ENCODE measurements at places on chromosomes 2 and 18. TPM values are rescaled to one million over a fixed set of nuclear protein-coding genes. Genes with fewer than 3 reads are reported as not detected.

- peak; percentile 9 for DNase-seq
Measured at GRCh38 chr2:232340171-232340935, 38.2 kb upstream of the ALPP start.

GRCh38 chr2:202127687-202128331 lies 54.8 kb downstream of the KIAA2012 start:
- no peak for DNase-seq

The PAIP2B gene
- 15.6 TPM for total RNA-seq

GRCh38 chr2:225779829-225780228 lies 380.3 kb downstream of the NYAP2 start:
- DNase-seq = no peak

DNA sequence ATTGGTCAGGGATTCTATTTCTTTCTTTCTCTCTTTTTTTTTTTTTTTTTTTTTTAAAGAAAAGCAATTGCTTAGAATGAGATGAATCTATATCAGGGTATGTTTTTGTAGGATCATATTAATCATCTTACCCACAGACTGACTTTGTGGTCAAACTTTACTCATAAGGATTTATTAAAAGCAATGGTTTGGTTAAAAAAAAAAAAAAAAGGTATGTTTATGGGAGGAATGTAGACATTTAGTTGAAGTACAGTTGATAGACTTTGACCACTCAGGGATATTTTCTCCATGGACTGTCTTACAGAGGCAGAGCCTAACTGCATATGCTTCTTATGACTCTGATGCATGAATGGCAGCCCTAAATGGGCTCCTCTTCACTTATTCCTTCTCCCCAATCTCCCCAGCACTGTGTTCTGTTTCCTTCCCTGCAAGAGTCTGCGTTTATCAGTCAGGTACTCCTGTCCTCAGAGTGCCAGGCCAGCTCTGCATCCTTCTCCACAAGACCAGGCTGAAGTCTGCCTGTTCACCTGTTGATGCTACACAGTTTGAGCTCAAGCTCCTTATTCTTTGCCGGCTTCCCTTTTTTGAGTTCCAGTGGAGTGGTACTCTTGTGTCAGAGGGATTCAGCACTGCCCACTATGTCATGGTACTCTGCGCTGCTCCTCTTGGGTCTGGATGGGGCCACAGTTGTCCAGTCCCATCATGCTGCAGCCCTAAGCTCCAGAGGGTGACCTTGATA lies 24.3 kb downstream of the CRIM1 start:
- DNase-seq = no peak

The TMEM163 gene
- 27.7 TPM for total RNA-seq

- DNase-seq = no peak
Measured at GRCh38 chr2:14123436-14124103, 508.9 kb upstream of the LRATD1 start.

The INHBB gene
- total RNA-seq = 0.34 TPM

DNA sequence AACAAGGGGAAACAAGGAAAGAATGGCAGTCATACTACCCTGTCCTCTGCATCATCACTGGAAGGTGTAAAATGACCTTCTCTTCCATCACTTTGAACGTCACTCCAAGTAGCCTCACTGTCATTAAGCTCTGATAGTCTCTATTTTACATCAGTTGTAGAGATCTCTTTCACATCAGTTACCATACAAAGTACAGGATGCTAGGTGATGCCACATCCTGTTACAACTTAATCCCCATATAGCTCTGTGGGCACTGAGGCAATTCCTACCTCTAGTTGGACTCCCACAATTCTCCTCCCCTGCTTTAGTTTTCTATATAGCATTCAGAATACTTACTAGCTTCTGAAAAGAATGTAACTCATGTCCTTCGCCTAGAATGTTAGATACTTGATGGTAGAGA lies 55.1 kb upstream of the TTC27 start:
- no peak for DNase-seq

GRCh38 chr18:26088487-26088886 lies 1.9 kb downstream of the SS18 start:
- DNase-seq = no peak

The TBR1 gene
- total RNA-seq = not detected

The UGT1A5 gene
- total RNA-seq = not detected

DNA sequence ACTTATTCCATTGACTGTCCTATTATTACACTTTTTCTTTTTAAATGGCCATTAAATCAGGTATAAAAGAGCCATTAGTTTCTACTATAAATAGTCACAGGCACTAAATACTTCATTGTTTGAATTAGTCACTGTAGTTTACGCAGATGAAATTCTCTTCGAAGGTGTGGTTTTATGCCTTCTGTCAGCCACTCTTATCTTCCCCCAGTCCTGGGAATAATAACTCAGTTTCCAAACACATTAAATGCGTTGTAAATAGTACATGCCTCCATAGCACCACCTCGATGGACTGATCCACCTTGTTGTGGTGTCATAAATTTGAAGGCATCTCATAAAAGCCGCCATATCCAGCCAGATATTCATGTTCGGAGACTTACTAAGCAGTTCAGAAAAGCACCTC lies 72.1 kb upstream of the PARD3B start:
- DNase-seq = no peak

DNA sequence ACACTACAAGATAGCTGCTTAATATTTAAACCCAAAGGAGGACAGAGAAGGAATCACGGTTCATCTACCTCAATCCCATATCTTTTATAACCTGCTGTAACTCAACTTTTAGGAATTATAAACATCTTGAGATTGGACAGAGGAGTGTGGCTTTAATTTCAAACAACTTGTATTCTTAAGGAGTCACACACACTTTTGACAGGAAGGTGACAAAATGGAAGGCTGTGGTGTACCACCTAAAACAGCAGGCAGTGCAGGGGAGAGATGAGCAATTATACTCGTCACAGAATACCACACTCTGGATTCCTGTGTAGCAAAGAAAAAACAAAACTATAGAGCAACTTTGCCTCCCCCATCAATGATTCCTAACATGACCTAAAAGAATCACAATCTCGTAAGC lies 194.8 kb downstream of the ZEB2 start:
- no peak for DNase-seq

The CNGA3 gene
- 7.6 TPM for total RNA-seq

The FZD7 gene
- 19.0 TPM for total RNA-seq

DNA sequence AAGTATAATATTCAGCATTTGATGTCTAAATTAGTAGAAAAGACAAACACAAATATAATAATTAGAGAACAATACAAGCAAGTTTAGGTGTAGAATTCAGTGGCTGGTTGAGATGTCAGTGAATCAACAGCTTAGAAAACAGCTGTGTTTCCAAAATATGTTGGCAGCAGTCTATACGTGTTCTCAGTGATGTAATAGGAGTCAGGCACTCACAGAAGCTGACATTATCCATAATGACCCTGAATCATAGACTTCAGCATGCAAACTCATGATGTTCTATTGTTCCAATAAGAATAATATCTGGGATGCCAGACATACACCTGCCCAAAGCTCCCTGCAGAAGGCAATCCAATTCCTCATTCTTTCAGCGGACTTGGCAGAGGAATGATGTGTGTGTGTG lies 164.7 kb downstream of the SLC8A1 start:
- no peak for DNase-seq

DNA sequence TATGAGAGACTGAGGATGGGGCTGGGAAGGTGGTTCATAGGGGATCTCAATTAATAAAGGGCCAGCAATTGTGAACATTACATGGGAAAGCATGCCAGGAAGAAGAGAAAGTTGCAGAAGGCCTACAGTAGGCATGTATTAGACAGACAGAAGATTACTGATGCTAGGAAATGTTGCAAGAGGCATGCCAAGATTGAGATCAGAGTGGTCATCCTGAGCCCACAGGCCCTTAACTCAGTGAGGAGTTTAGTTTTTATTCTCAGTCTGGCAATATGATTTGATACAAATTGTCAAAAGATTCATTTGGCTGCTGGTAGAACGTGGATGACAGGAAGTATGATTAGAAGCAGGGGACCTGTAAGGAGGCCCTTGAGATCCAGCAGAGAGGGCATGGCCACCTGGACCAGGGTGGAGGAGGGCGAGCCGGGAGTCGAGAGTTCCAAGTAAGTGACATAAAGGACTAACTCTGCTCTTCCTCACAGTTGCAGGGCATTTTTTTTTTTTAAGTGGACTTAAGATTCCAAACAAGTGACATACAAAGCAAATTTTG lies 54.9 kb downstream of the EPHA4 start:
- no peak for DNase-seq

DNA sequence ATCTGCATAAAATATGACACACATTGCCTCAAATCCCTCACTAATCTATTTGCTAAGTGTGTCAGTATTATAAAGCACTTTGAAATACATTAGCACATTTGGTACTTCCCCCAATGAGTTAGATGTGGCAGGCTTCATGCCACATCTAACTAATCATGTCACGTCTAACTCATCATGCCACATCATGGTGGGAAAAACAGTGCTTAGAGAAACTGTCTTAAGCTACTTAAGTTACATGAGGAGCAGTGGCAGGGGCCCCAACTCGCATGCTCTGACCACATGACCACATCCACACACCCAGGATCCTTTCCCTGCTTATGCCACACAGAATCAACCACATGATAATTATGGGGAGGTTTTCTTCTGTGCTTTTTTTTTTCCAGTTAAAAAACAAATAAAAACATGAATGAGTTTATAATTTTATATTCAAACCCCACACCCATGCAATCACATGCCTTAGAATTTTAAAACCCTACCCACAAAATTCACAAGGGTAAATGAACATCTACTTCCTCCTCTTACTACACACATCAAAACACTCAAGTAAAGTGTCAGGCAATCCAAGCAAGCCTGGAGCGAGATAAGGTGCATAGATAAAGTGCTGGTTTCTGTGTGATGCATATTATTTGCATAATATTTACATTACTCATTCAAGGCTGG lies 1.6 kb downstream of the ABCA12 start:
- no peak for DNase-seq

- DNase-seq = no peak
Measured at GRCh38 chr2:20490300-20491181, 43.7 kb downstream of the RHOB start.

DNA sequence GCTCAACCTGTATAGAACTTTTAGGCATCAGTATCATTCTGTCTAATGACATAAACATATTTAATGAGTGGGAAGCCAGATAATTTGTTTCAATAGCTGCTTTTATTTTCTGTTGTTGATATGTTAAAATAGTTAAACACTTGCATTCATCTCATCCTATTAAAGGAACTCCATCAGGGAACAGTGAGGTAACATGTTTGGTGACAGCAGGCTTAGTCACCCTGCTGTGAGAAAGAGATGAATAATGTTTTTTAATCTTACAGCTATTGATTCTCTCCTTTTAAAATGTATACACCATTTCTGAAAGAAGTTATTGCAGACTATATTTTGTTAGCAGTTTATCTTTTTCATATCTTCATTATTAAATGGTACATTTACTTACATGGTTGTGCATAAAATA lies 123.3 kb upstream of the CWC22 start:
- no peak for DNase-seq

The DCDC2C gene
- not detected for total RNA-seq

GRCh38 chr2:168964251-168964807 lies 63.2 kb downstream of the G6PC2 start:
- DNase-seq = no peak

DNA sequence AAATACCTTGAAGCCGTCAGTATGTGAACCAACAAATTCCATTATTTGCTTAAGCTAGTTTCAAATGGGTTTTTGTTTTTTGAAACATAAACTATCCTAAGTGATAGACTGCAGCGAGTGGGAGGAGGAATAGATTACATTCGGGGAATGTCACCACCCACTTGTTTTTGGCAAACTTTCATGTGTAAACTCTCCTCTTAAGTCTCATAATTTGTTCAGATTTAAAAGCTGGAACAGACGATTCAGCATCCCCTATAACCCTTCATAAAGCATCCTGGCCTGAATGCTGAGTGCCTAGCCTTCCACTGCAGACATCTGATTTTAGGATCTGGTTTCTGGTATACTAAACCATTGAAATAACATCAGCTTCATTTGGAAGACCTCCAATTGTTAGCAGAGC lies 51.0 kb downstream of the CPO start:
- DNase-seq = no peak

DNA sequence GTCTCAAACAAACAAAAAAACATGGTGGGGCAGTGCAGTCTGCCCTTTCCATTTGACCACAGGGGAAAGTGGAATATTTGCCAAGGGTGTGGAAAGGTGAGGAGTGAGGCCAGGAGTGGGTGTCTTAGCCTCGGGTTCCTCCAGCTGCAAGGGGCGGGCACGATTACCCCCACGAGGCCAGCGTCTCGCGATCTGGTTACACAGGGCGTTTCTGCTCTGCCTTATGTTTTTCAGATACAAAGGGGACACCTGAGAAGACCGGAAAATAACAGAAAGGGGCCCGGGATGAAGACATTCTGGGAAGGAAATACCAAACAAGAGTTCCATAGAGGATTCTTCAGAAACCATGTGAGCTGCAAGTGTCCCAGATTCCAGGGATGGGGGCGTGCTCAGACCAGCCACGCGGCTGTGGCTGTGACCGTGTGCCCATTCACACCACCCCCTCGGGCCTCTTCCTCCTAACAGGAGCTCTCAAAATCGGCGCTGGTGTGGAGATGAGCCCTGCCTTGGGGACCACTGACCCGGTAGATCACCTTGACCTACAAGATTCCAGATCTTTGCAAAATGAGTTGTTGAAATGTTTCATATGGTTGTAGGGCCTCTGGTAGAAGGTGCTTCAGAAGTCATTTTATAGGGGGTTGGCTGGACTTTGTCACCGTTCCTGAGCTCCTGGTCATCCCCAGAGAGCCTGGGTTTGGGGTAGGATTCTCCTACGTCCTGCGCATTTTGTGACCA lies 34.2 kb downstream of the FAM178B start:
- no peak for DNase-seq

- DNase-seq = no peak
Measured at GRCh38 chr2:111172666-111173065, 52.0 kb downstream of the BCL2L11 start.

- peak; percentile 91 for DNase-seq
Measured at GRCh38 chr18:12327510-12328178, 19.6 kb downstream of the TUBB6 start.

DNA sequence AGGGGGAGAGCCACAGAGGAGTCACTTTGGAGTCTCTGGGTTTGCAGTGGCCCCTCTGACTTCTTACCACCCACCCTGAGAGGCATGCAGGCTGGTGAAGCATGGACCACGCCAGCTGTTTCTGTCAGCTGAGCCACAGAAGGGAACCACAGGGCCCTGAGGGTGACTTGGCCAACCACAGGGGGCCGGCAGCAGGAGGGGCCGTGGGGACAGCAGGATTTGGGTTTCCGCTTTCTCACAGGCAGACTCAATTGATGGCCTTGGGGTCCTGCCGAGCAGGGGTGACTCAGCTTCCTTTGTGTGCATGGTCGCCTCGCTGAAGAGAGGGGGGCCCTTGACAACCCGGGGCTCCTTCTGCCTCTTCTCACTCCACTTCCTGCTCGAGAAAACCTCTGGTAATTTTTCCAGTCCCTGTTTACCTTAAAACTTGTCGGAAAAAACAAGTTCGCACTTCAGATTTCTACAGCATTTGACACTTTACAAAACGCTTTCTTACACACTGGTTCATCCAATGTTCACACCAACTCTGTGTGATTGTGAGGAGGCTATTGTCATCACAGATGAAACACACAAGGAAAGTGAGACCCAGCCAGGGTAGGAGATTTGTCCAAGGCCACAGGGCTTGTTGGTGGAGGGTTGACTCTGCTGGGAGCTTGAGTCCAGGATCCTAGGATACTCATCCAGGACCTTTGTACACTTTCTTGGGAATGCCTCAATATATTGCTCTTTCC lies 311.2 kb downstream of the LPIN1 start:
- no peak for DNase-seq

- no peak for DNase-seq
Measured at GRCh38 chr2:130335226-130335625, 7.5 kb upstream of the IMP4 start.
